Tibial nerve (tissue), 4 donors: ENCODE measurements at places on chromosomes 13 and 19. TPM values are rescaled to one million over a fixed set of nuclear protein-coding genes. Genes with fewer than 3 reads are reported as not detected.

GRCh38 chr13:111919849-111920248, 147.1 kb upstream of the SOX1 start:
- no peaks in the 10 kb centered on the region for H3K36me3 ChIP-seq
- H3K4me1 ChIP-seq, result no peaks in the 10 kb centered on the region
- H3K27me3 ChIP-seq, result no peaks in the 10 kb centered on the region
- H3K4me3 ChIP-seq, result no peak overlapping the region
- H3K27ac ChIP-seq, result no peak overlapping the region

DNA sequence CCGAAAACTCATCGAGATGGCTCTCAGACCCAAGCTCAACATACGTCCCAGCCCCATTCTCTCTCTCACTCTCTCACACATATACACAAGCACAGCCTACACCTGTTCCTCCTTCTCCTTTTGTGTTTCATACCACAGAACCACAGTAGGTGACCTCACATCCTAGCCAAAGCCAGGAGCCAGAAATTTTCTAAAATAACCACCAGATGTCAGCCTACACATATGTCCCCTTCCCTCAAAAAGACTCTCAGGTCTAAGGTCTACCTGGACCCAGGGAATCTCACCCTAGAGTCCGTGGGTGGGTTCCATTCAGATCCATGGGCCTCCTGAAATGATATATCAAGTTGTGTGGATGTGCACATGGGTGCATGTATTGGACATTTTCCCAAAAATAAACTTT, 104.2 kb upstream of the IPO5 start:
- H3K27ac ChIP-seq, result no peak overlapping the region
- no peaks in the 10 kb centered on the region for H3K36me3 ChIP-seq
- no peaks in the 10 kb centered on the region for H3K27me3 ChIP-seq
- DNase-seq, result no peak
- no peak overlapping the region for H3K4me3 ChIP-seq

GRCh38 chr13:114151565-114152284, 19.3 kb upstream of the RASA3 start:
- H3K27me3 ChIP-seq, result no peaks in the 10 kb centered on the region
- H3K36me3 ChIP-seq, result no peaks in the 10 kb centered on the region
- H3K4me1 ChIP-seq, result no peaks in the 10 kb centered on the region
- no peak for DNase-seq
- H3K4me3 ChIP-seq, result no peak overlapping the region
- H3K27ac ChIP-seq, result no peak overlapping the region

DNA sequence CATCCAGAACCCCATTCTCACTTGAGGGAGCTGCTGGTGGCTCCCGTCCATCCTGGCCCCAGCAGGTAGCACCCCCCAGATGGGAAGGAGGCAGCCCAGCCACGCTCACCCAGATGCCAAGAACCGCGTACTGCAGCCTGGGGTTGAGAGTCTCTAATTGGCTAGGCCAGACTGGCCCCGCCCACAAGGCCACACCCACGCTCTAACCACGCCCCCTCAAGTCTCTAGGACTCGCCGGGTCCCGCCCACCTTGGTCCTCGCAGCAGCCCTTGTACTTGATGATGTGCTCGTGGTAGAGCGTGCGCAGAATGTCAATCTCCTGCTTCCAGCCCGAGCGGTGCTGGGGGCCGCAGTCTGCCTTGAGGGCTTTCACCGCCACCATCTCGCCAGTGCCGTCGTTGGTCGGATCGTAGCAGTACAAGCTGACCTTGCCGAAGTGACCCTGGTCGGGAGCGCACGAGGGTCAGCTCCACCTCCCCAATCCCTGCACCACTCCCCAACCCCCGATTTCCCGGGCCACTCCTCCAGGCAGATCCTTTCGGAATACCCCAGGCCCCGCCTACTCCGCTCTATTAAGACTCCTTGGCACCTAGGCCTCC, 14.5 kb upstream of the ICAM3 start:
- peaks cover 3% of the 10 kb centered on the region for H3K36me3 ChIP-seq
- no peaks in the 10 kb centered on the region for H3K27me3 ChIP-seq
- DNase-seq, result peak; percentile 90
- peak overlapping the region; percentile 10 for H3K4me3 ChIP-seq

DNA sequence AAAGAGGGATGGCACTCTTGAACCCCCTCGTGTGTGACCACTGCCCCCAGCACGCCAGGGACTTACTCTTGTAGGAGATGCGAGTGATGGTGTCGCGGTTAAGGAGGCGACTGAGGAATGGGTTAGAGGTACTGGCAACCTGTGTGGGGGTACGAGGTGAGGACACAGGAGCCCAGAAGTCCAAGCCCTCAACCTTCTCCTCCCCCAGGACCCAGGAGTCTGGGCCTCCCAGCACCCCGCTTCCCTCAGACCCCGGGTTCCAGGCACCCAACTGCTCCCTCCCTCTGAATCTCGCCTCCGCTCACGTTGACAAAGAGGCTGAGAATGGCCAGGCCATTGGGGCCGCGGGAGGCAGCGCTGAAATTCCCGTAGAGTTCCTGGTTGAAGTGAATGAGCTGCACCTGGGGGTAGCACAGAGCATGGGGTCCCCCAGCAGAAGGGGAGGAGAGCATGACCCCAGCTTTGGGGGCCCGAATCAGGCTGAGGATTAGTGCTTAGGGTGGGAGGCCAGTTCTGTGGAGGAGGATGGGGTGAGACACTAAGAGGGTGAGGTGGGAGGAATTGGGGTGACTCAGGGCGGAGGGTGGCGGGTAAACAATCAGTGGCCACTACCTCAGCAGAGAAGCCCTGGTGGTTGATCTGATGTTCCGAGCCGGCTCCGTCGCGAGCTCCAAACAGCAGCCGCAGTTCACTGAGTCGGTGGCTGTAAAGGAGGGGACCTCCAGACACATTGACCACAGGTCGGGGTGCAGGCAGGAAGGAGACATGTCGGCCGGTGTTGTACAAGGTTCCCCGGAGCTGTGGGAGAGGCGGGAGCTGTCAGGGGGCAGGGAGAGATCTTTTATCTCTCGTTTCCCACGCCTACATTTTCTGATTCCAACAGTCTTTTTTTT, 2.5 kb upstream of the DBP start:
- H3K4me1 ChIP-seq, result peaks cover 26% of the 10 kb centered on the region
- DNase-seq, result no peak
- no peaks in the 10 kb centered on the region for H3K27me3 ChIP-seq
- no peaks in the 10 kb centered on the region for H3K36me3 ChIP-seq
- no peak overlapping the region for H3K4me3 ChIP-seq
- H3K27ac ChIP-seq, result no peak overlapping the region

- no peak overlapping the region for H3K27ac ChIP-seq
- DNase-seq, result no peak
- H3K36me3 ChIP-seq, result no peaks in the 10 kb centered on the region
- H3K27me3 ChIP-seq, result no peaks in the 10 kb centered on the region
- H3K4me3 ChIP-seq, result peak overlapping the region; percentile 65
- peaks cover 24% of the 10 kb centered on the region for H3K4me1 ChIP-seq
Observed at GRCh38 chr19:44111910-44112463, 1.2 kb upstream of the ZNF225 start.

GRCh38 chr13:50074843-50075242, 59.6 kb downstream of the KCNRG start:
- H3K36me3 ChIP-seq, result no peaks in the 10 kb centered on the region
- no peaks in the 10 kb centered on the region for H3K27me3 ChIP-seq
- H3K27ac ChIP-seq, result peak overlapping the region; percentile 89

- DNase-seq, result no peak
- no peaks in the 10 kb centered on the region for H3K27me3 ChIP-seq
- H3K36me3 ChIP-seq, result peaks cover 30% of the 10 kb centered on the region
- H3K27ac ChIP-seq, result no peak overlapping the region
Observed at GRCh38 chr19:52948025-52948770, 14.5 kb downstream of the ZNF816 start.

DNA sequence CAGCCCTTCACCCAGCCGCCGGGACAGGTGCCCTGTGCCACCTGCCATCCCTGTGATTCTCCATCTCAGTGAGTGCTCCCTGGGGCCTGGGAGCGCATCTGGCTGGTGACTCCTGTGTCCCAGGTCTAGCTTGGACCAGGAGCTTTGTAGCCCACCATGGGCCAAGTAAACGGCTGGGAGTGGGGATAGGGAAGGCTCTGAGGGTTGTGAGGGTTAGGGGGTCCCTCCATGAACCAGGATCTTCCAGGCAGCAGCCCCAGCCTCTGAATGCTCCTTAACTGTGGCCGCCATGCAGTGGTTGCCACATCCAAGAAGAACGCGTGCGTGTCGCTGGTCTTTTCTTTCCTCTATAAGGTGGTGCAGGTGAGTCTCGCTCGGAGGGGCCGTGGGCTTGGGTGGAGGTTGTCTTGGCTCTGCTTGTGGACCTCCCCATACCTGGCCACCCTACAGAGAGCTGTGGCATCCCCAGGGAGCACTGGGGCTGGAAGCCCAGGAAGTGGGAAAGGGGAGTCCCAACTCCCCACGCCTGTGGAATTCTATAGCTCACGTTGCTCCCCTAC, 8.4 kb downstream of the AP1M1 start:
- H3K27ac ChIP-seq, result no peak overlapping the region
- no peak for DNase-seq

DNA sequence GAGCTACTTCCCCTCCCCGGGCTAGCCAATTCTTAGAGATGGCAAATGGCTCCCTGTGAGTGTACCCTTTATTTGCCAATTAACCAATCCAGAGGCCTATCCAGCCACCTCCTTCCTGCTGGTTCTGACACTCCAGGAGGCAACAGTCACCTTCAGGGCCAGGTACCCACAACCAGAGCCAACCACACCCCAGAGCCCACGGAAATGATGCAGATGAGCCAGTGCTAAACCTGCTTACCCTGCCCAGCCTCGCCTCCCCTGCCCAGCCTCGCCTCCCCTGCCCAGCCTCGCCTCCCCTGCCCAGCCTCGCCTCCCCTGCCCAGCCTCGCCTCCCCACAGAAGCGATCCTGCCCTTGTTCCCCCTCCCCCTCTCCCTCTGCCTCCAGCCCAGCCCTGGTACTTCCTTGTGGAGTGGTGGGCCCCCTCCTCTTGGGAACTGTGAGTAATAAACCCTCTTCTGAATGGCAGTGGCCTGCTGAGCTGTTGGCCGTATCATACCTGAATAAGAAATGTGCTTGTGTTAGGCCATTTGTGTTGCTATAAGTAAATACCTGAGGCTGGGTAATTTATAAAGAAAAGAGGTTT, 173.8 kb upstream of the RNF113B start:
- no peaks in the 10 kb centered on the region for H3K27me3 ChIP-seq
- no peak overlapping the region for H3K4me3 ChIP-seq
- H3K27ac ChIP-seq, result no peak overlapping the region
- H3K36me3 ChIP-seq, result no peaks in the 10 kb centered on the region
- no peak for DNase-seq
- H3K4me1 ChIP-seq, result no peaks in the 10 kb centered on the region

DNA sequence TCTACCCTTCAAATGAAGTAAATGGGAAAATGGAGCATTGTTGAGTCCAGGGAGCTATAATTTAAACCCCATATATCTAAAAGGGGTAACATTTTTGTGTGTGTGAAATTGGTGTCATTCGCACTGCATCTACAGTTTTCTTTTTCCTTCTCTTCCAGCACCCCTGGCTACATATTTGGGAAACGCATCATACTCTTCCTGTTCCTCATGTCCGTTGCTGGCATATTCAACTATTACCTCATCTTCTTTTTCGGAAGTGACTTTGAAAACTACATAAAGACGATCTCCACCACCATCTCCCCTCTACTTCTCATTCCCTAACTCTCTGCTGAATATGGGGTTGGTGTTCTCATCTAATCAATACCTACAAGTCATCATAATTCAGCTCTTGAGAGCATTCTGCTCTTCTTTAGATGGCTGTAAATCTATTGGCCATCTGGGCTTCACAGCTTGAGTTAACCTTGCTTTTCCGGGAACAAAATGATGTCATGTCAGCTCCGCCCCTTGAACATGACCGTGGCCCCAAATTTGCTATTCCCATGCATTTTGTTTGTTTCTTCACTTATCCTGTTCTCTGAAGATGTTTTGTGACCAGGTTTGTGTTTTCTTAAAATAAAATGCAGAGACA, 28.6 kb downstream of the ALOX5AP start:
- H3K27ac ChIP-seq, result no peak overlapping the region
- no peak overlapping the region for H3K4me3 ChIP-seq
- no peaks in the 10 kb centered on the region for H3K27me3 ChIP-seq
- no peak for DNase-seq
- H3K36me3 ChIP-seq, result no peaks in the 10 kb centered on the region

DNA sequence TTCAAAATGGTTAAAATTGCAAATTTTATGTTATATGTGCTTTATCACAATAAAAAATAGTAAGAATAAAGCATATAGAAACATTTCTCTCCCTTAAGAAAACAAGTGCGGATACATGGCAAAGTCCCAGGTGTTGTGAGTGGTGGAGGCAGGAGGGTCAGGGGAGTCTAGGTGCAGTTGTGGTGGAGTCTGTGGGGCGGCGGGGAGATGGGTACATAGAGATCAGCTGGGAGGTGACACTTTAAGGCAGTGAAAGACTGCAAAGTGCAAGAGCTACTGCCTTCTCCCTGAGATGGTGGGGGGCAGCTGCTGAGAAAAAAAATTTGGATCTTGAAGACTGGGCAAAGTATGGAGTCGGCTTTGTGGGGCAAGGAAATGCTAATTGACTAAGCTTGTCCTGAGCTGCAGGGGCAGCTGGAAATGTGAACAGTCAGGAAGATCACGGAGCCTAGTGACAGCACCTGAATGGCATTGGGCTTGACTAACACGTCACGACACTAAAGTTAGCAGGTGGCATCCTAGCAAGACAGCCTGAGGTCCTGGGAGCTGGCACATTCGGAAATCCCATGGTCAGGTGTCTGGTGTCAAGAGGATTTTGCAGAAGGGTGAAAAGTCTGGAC, 72.9 kb upstream of the IRS2 start:
- DNase-seq, result no peak
- no peak overlapping the region for H3K4me3 ChIP-seq
- no peaks in the 10 kb centered on the region for H3K4me1 ChIP-seq

DNA sequence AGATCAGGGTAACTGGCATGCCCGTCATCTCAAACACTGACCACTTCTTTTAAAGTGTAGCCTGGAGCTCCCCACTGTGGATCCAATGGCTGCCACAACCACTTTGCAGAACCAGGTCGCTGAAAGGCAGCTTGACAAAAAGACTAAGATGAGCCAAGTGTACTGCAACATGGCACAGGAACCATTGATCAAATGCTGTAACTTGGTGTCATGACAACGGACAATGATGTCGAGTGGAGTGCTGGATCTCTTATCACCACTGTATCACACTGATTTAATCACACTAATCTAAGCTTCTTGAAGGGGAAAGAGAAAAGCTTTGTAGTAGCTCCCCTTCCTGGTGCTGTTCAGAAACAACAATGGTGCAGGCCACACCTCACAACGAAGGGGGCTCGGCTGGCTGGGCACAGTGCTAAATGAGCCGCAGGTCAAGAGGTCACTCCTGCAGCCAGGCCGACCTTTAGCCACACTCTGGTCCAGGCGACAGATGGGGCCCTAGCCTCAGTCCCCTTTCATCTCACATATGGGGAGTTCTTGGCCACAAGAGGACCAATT, 2.2 kb upstream of the TNFRSF19 start:
- no peaks in the 10 kb centered on the region for H3K36me3 ChIP-seq
- H3K4me3 ChIP-seq, result no peak overlapping the region
- H3K27ac ChIP-seq, result no peak overlapping the region
- DNase-seq, result no peak
- H3K4me1 ChIP-seq, result peaks cover 5% of the 10 kb centered on the region
- H3K27me3 ChIP-seq, result no peaks in the 10 kb centered on the region

Gene FFAR1
- 0.59 TPM for total RNA-seq

Gene ZNF814
- 10.8 TPM for total RNA-seq

Gene ACTL9
- not detected for total RNA-seq

Gene FUT6
- not detected for total RNA-seq

Gene IGFL1
- not detected for total RNA-seq

Gene NANOS3
- not detected for total RNA-seq

Gene NR2C2AP
- 16.6 TPM for total RNA-seq
